ENCODE measurements at places on chromosomes 3 and 15.

GRCh38 chr15:59839906-59840305, 150.8 kb upstream of the BNIP2 start:
- no peak for DNase-seq

DNA sequence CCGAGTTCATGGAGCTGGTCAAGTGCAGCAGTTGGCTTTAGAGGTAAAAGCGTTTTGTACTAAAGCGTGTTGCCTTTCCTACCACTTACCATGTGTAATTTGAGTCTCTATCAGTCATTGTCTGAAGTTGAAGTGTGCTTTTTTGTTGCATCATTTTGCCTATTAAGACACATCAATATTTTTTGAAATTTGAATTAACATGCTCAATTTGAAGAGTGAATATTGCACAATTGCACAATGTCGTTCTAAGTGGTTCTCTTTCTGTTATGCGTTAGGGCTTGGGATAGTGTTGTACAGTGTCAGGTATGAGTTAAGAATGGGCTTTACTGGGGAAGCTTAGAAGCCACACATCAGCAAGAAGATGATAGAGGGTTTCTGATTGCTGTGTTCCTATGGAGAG, 84.0 kb upstream of the ACKR4 start:
- DNase-seq, result no peak

DNA sequence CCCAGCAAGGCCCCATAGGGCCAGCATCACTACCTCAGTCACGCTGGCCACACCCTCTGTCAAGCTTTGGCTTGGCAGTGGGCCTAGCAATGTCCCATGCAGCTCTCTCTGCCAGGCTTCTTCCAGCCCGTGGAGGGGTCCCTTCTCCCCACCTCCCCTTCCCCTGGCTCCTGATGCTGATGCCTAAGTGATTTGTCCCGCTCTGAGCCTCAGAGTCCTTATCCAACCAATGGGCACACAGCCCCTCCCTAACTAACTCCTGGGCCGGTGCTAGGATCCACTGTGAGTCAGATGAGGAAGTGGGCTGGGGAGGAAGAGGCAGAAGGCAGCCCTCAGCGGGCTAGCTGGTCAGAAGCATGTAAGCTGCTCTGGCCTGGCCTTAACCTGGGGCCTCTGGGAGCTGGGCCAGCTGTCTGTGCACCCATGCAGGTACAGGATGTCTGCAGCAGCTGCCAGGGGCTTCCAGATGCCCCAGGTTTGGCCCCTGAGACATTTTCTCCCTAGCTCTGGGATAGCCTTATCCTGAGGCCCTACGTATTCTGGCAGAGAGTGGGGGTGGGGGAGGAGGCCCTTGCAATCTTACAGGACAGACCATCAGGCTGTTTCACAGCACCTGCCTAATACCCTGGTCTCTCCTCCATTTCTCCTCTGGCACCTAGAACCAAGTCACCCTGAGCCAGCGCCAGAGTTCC, 740 bp upstream of the ZBTB47 start:
- no peak for DNase-seq

DNA sequence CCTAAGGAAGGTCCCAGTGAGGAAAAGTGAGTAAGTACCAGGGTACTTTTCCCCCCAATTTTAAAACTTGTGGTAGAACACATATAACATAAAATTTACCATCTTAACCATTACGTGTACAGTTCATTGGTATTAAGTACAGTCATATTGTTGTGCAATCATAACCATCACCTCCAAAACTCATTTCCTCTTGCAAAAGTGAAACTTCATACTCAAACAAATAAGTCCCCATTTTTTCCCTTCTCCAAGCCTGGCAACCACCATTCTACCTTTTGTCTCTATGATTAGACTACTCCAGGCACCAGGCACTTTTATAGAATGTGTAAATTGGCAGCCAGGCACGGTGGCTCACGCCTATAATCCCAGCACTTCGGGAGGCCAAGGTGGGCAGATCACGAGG, 12.2 kb downstream of the PRC1 start:
- no peak for DNase-seq

DNA sequence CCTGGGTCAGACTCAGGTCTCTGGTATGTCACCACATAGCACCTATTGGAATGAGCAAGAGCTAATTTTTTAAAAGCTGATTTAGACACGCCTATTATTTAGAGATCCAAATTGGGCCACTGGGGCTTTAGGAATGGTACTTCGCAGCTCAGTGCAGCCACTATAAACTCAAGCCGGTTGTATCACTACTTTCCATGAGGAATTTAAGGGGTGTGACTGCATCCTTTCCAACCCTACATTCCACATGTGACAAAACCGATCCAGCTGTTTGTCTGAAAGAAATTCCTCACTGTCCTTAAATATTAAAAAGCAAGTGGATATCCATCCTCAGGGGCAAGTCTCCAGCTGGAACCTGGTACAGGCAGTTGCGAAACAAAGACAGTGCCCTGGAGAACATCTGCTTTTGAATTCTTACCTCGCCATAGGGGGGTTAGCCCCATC, 12.8 kb downstream of the VGLL3 start:
- DNase-seq, result no peak

DNA sequence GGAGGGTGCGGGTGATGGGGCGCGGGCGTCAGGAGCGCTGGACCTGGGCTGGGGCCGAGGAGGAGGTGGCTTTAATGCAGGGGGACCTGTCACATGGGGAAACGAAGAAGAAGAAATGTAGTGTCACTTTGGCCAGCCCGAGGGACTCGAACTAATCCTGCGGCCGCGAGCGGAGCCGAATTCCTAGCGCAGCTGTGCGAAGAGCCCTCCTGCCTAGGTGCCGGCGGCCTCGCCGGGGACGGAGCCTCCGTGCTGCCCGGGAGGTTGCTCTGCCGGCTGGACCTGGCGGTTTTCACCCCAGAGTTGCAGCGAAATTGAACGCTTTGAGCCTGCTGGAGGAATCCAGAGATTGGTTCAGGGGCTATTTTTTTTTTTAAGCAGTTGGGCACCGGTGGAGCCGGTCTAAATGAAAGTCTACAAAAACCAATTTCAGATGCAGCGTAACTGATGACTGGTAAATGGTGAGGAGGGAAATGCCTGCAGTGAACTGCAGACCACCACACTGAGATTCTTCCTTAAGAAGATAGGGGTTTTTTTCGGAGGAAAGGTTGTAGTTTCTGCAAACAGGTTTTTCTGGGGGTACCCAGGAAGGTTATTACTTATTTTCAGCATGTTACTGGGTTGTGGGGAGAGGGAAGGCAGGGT, 662 bp downstream of the TMEM108 start:
- no peak for DNase-seq

- DNase-seq, result peak; percentile 87
Measured at GRCh38 chr3:37197810-37198371, 23.5 kb upstream of the LRRFIP2 start.

GRCh38 chr3:119395923-119396358, 67.5 kb downstream of the TMEM39A start:
- no peak for DNase-seq

GRCh38 chr15:47717036-47717612, at the start of gene SEMA6D:
Gene SEMA6D, plus strand, starts transcription at chr15:47717505. Its CDS starts 42,294 bp downstream, at chr15:47759799.
- DNase-seq, result peak; percentile 73

DNA sequence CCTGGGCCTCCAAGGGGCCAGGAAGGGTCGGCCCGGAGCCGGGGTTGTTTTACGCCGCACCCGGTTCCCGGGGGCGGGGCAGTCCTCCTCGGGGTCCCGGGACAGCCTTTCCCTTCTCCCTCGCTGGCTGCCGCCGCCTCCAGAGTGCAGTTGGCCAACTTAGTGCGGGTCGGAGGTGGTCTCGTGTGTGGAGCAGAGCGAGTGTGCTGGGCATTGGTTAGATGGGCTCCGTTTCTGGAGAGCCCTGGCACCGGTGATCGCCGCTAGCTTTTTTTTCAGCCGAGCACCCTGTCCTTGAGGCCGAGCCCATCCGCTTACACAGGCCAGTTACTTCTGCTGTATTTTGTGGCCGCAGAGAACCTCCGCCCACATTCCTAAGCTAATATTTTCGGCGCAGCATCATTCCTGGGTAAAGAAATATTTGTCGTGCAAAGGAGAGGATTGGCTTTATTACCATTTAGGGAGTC, 585 bp downstream of the KIF23 start:
- DNase-seq, result peak; percentile 92

DNA sequence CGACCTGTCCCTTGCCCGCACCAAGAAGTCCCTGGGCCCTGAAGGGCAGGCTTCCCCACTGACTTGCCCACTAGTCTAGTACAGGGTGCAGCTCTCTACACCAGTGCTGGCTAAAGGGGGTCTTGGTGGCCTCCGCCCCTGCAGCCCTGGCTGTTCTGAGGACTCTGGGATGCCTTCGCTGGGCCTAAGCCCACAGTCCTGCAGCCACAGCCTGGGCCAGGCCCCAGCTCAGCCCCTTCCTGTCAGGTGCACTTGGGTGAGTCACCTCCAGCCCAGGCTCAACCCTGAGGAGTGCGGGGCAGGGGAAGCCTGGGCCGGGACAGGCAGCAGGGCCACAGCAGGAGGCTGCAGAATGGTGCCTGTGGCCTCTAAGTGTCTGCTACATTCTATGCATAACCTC, 971 bp downstream of the C3orf22 start:
- no peak for DNase-seq

- DNase-seq, result peak; percentile 89
Measured at GRCh38 chr3:124791142-124791541, 60.9 kb downstream of the UMPS start.

DNA sequence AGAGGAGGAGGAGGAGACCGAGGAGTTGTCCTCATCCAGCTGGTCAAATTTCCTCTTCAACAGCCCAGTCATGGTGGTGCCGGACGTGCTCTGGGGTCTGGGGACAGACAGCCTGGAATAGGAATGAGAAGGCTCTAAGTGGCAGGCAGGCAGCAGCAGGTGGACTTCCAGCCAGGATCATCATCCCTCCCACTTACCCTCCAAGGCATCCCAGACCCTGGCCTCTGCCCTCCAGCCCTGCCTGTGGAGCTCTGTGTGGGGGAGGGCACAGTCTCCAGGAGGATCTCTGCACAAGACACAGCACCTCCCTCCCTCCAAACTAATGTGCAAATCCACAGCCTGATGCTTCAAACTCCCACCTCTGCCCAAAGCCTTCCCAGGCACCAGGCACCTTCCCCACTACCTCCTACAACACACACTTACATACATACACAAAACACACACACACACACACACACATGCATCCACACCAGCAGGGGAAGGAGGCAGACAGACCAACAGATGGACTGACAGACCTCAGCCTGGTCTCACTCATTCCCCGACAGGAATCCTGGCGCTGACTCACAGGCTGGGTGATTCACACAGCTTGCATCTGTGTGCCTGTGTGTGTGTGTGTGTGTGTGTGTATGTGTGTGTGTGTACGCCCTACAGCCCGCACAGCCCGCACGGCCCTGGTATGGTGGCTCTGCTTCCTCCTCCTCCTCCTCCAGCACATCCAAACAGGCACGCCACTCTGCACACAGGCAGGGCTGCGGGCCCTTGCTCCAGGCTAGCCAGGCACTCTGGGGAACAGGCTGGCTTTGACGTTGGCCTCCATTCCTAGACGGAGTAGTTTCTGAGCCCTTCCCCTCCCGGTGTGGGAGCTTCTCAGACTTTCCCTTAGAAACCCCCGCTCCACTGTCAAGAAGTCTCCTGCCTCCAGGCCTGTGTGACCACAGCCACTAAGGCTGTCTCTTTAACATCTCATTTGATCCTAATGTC, 6.5 kb downstream of the CSRNP1 start:
- DNase-seq, result peak; percentile 94

- DNase-seq, result no peak
Measured at GRCh38 chr3:101512396-101512645, 691 bp downstream of the SENP7 start.

GRCh38 chr3:142224482-142225072, 808 bp downstream of the GK5 start:
- DNase-seq, result no peak

All from fibroblast of skin of left quadriceps (primary cell).